Islet precursor cell (in vitro differentiated cells): ENCODE measurements at places on chromosomes 3 and 15.

DNA sequence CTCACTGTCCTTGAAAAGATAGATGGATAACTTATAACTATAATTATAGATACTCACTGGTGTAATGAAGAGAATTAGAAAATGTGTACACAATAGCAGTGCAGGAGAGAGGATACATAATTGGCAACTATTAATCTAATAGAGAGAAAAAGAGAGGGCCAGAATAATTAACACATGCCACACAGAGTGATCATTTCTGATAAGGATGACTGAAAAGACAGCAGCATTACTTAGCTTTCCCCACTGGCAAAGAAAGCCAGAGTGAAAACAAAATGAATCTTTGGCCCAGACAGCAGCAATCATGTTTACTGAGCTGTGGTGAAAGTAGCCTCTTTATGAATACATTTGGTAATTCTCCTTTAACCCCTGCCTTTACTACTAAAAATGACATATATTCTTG lies 493.3 kb upstream of the ROBO1 start:
- no peak for DNase-seq

DNA sequence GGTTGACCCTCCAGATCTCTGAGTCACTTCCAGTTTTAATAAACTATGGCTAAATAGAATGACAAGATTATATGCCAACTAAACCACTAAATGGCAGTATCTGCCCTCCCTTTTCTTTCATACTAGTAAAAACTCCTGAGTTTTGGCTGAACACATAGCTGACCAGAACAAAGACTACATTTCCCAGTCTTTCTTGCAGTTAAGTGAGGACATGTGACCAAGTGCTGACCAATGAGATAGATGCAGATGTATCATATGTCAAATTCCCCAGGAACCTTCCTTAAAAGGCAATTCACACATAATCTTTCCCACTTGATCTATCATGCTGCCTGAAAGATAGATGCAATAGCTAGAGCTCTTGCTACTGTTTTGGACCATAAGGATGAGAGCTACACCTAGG lies 191.3 kb downstream of the SHOX2 start:
- no peak for DNase-seq

DNA sequence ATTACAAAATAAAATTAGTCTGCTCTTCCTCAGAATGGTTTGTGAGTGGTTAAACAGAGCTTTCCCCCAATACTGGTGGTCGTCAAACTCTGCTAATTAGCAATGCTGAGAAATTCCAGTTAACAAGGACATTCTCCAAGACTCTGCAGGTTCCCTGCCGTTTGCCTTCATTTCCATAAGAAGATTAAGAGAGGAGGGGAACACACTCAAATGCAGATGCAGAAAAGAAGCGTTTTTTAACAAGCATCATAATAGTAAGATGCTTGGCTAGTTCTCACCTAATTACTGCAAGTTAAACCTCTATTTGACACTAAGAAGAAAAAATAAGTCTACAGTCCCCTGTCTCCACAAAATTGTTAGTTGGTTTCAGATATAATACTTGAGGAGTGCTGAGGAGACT lies 3.7 kb upstream of the SOX2 start:
- DNase-seq: no peak

GRCh38 chr3:197339841-197340520 lies 41.6 kb upstream of the DLG1 start:
- DNase-seq: peak; percentile 86

- DNase-seq: peak; percentile 65
These were observed 14.2 kb upstream of the NPTN start for GRCh38 chr15:73647259-73648013.

DNA sequence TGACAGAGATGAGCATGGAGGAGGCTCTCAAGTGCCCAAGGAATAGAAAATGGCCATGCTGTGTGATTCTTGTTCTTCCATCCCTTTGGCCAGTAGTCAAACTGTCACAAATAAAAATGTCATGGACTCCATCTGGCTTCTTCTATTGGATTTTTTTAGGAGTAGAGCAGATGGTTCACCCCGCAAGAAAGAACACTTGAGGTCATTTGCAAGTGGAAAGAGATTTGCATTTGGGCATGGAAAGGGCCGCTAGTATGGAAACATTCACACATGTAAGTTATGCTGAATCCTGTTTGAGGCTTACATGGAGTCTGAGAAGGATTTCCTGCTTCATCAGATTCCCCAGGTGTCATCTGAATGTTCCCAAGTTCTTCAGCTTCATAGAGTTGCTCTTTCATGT lies 53.1 kb upstream of the CFAP161 start:
- peak; percentile 6 for DNase-seq

DNA sequence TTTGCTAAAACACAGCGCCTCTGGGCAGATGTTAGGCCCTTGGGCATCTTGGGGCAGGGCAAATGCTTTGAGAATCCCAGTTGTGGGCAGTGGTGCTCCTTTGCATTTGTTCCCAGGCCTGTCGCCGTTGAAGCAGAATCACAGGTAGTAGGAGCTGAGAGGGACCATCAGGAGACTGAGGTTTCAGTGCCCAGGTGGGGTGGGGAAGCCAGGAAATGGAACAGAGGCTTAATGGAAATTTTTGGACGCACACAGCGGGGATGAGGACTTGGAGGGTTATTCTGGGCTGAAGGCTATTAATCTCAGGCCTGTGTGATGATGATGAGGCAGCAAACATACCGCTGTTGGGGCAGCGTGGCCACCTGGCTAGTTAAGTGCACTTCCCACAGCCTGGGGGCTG lies 99.5 kb downstream of the SV2B start:
- no peak for DNase-seq

DNA sequence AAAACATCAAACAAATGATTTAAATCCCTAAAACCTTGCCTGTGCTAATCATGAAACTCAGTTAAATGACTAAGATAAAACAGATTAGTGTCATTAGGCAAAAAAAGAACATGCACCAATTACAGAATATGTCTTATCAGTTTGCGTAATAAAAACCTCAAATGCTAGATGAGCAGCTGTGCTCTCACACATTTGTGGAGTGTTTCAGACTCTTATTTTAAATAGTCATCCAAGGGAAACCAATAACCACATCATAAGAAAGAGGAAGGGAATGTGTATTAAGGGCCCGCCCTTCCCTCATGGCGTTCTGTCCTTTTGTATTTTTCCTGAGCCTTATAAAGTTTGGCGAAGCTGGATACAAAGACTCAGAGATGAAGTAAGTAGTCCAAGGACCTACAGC lies 6.6 kb downstream of the SAMMSON start:
- DNase-seq: no peak

- peak; percentile 83 for DNase-seq
These were observed 287.4 kb downstream of the UACA start for GRCh38 chr15:70475921-70476320.

DNA sequence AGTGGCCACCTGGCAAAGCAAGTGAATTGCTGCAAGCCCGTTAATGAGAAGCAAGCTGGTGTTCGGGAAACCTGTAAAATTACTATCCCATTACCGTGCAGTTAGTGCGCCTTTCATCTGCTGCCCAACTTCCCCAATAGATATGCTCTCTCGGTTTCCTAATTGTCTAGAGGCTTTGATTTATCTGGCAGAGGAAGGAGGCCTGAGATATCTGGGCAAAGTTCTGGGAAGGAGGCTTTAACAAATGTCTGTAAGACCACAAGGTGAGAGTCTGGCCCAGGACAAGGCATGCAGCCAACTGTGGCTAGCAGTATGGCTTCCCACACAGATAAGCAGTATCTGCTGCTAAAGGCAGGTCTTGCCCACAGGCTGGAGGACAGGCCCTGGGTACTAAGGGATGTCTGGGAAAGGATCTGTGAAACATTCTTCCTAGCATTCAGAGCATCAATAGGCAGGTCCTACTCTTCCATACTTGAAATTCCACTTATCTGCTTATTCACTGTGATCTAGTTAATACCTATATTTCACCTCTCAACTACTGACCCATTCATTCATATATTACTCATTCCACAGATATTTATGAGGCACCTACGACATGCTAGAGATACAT lies 130.0 kb upstream of the SLC2A2 start:
- DNase-seq: peak; percentile 57

DNA sequence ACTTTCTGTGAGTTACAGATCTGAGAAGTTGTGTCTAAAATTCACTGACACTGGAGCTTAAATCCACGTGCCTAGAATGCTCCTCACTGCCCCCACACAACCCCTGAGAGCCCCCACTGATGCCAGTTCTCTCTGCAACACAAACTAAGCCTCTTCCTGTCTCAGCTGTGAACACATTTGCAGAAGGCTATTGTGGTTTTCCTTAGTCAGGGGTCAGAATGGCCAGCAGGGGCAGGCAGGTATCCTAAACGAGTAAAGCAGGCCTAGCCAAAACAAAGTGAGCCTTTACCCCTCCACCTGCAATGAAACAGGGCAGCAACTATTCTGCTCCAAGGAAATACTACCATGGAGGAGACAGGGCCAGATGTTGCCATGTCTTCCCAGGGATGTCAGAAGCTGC lies 78.6 kb downstream of the FHIT start:
- peak; percentile 75 for DNase-seq

GRCh38 chr3:49788056-49788455 lies 1.7 kb upstream of the IP6K1 start:
- peak; percentile 14 for DNase-seq

- no peak for DNase-seq
These were observed 255.7 kb upstream of the TBL1XR1 start for GRCh38 chr3:177452831-177453450.

GRCh38 chr3:136604961-136605360 lies 147.2 kb downstream of the STAG1 start:
- DNase-seq: no peak

DNA sequence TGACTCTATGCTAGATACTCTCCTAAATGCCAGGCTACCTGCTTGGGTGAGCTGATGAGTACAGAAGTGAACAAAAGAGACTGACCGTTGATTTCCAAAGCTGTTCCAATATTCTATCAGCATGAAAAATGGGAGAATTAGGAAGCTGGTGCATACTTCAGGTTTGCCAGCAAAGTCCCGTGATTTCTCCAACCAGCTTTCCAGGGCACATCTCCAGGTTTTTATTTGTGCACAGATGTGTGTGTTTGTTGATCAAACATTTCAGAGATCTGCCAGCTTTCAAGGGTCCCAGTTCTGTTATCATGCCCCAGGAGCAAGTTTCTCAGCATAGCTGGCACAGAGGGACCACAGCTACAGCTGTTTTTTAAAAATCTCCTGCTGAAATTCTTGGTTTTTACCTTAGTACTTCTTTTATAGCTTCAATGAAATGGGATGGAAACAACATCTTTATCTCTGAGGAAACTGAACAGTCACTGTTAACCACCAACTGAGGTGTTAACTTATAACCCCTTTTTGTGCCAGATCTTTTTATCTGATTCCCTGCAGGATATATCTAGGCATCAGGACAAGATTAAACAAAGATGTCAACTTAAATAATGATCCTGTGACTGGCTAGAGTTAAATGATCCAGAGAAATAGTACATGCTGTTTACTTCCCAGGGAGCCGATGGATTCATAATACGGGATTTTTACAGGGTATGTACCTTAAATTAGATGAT lies 380.8 kb downstream of the GRM7 start:
- no peak for DNase-seq

- no peak for DNase-seq
These were observed 28.4 kb downstream of the CD200R1L start for GRCh38 chr3:112818289-112818688.

- DNase-seq: no peak
These were observed 11.0 kb downstream of the CD47 start for GRCh38 chr3:108079877-108080276.

- no peak for DNase-seq
These were observed 234.1 kb downstream of the GREM1 start for GRCh38 chr15:32951736-32952464.

- no peak for DNase-seq
These were observed 775 bp downstream of the TTC21A start for GRCh38 chr3:39108200-39108710.

GRCh38 chr3:187318819-187319616 lies 27.5 kb upstream of the MASP1 start:
- peak; percentile 65 for DNase-seq

DNA sequence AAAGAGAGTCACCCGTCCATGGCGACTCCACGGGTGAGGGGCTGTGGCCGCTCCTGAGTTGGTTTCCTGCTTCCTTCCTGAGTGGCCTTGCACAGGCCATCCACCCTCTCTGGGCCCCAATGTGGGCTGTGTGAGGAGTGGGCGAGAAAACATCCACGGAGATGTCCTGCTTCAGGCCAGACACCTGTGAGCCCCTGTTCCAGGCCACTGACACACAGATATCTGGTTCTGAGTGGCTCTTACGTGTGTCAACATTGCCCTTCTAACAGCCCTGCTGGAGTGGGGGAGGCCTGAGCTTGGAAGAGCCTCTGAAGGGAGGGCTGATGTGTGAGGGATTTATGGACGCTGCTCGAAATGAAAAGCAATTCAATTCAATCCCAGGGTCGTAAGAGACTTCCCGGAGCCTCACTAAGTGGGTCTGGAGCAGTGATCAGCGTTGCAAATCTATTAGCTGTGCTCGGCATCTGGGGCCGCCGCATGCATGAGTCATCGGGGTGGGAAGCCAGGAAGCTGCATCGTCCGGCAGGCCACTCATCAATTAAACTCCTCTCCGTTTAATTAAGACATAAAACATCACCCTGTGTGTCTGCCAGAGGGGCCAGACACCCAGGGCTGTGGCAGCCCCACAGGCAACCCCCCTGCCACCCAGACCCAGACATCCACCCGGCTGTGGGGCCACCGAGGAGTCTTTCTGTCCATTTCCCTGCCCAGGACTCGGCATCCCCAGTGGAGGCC lies 20.0 kb upstream of the PRR23E start:
- DNase-seq: peak; percentile 98

- DNase-seq: peak; percentile 50
These were observed 140.4 kb downstream of the NEK10 start for GRCh38 chr3:27228805-27229204.

DNA sequence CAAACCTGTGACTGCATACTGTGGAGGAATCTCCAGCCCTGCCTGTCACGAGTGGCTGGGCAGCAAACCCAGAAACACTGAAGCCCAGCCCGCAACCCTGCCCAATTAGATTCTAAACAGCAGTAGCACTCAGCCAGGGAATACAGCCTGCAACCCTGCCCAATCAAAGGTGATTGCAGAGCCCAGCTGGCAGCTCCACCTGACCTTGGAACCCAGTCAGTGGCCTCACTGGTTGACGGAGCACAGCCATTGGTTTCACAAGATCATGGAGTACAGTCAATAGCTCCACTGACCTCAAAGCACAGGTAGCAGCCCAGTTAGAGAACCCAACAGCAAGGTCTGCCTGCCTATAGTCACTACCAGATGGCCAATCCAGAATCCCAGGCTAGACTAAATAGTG lies 35.2 kb upstream of the MYLK start:
- DNase-seq: no peak

DNA sequence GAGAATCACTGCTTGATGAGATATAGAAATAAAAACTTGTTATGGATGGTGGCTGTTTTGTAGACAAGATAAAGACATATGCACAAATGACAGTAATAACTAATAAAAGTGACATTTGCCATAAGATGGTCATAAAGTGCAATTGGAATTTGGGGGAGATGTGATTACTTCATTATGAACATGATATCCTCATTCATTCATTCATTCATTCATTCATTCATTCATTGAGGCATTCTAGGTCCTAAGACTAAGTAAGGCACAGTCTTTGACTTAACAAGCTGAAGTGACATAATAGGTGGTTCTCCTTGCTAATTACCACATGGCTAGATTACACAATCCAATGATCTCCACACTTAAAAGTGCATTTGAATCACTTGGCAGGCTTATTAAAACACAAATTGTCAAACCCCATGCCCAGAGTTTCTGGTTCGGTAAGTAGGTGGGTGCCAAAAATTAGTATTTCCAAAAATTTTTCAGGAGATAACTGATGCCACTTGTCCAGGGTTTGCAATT lies 18.9 kb downstream of the RAP2B start:
- no peak for DNase-seq
